ENCODE measurements at places on chromosomes 7 and 10.

- DNase-seq, result no peak
Measured at GRCh38 chr7:117975476-117975875, 102.2 kb upstream of the CTTNBP2 start.

DNA sequence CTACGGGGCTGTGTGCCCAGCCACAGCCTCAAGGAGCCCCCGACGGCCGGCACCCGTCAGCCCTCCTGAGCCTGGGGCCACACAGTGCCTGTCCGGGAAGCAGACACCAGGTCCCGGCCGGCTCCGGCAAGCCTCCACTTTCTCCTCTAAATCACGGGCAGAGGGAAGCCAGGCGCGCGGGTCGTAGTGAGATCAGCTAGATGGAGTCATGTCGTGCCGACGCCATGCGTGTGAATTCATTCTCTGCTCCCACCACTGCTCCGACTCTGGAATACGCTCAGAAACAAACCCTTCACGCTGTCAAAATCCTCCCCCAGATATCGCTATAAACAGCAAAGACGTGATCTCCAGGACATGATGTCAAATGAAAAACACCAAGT, 93.7 kb upstream of the DNAAF5 start:
- no peak for DNase-seq

DNA sequence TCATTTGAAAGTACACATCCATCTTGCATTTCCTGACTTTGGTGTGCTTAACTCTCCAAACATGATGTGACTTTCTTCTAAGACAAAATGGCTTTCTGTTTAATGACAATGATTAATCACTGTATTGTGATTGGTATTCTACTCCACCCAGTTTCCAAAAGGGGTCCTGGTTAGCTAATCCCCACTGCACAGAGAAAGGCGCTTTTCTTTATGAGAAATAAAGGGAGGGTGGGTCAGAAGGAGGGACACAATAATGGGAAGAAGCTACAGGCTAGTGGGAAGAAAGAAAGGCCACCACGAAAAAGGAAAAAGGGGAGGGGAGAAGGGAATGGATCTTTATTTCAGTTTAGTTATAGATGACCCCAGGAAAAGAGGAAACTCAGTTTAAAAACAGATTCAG, 69.2 kb downstream of the PRTFDC1 start:
- no peak for DNase-seq

DNA sequence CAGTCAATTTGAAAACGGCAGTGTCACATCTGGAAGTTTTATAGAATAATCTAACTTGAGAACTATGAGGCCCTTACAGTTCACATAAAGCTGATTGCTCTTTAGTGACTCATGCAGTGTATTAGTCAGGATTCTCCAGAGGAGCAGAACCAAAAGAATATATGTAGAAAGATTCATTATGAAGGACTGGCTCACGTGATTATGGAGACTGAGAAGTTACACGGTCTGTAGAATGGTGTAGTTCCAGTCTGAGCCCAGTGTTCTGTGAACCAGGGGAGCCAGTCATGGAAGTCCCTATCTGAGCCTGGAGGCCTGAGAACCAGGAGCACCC, 21.5 kb downstream of the RBM33 start:
- peak; percentile 88 for DNase-seq

- peak; percentile 15 for DNase-seq
Measured at GRCh38 chr10:36141856-36142560, 499.9 kb upstream of the FZD8 start.

DNA sequence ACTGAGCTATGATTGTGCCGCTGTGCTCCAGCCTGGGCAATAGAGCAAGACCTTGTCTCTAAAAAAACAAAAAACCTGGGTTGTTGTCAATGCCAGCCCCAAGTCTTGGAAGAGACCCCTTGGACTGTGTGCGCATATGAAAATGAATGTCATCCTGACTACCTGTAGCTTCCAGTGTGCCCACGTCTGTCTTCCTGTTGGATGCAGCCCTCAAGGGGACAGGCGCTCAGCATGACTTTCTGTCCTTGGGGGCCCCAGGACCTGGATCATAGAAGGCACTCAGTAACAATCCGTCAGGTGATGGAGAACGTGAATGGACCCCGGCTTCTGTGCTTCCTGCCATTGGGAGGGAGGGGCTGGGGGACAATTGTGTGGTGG, 9.0 kb downstream of the PRF1 start:
- no peak for DNase-seq

GRCh38 chr7:117399820-117400422, 27.4 kb downstream of the ASZ1 start:
- no peak for DNase-seq

- DNase-seq, result no peak
Measured at GRCh38 chr7:150447966-150448788, 2.3 kb upstream of the GIMAP8 start.

- peak; percentile 33 for DNase-seq
Measured at GRCh38 chr7:2687338-2687869, 598 bp upstream of the AMZ1 start.

- DNase-seq, result no peak
Measured at GRCh38 chr10:7317786-7318446, 92.9 kb downstream of the SFMBT2 start.

DNA sequence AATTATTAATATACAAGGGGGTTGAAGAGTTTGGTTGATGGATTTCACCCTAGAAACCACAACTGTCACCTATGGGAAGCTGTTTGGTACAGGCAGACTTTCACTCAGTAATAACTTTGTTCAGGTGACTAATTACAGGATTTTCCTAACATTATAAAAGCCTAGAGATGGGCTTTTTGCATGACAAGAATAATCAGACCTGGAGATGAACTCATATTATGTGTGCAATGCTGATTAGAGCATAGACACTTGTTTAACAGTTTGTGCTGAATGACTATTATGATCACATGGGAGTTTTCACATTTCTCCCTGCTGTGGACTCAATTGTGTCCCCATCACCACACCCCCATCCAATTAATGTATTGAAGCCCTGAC, 90.2 kb upstream of the STEAP4 start:
- no peak for DNase-seq

GRCh38 chr10:75165684-75166622, 44.6 kb upstream of the VDAC2 start:
- DNase-seq, result peak; percentile 76

GRCh38 chr7:76231071-76231470, 29.4 kb downstream of the SRRM3 start:
- DNase-seq, result no peak

DNA sequence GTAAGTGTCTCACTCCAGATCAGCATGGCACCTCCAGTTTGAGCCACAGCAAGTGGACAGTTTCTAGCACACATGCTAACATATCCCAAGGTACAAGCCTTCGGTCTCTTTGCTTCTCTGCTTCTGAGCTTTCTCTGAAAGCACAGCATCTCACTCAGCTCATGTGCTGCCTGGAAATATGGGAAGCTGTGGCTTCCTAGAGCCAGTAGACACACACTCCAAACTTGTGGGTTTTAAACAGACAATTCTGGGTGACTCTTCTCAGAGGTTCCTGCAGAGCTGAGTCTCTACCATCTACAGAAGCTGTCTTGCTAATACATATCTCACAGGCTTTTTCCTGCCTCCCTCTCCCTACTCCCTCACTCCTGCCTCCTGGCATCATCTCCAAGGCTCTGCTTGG, 23.9 kb upstream of the TMEM273 start:
- DNase-seq, result no peak

DNA sequence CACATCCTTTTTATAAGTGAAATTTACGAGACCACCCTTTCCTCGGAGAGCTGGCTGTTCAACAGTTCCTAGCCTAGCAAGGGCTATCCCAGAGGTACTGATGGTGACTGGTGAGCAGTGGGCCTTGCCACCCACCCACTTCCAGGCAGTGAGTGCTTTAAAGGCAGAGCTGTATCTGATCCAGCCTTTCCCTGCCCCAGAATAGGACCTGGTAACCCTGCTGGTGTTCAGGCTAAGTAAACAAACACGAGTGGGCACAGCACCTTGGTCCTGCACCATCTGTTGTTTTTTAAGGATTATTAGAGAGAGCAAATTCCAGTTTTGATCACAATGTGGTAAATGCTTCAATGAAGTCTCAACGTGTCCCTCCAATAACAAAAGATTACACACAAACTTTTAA, 75.7 kb downstream of the COBL start:
- DNase-seq, result no peak

GRCh38 chr7:128267595-128267924, 26.5 kb downstream of the LEP start:
- DNase-seq, result no peak

GRCh38 chr7:142488842-142489241, 231.0 kb upstream of the PRSS58 start:
- no peak for DNase-seq

DNA sequence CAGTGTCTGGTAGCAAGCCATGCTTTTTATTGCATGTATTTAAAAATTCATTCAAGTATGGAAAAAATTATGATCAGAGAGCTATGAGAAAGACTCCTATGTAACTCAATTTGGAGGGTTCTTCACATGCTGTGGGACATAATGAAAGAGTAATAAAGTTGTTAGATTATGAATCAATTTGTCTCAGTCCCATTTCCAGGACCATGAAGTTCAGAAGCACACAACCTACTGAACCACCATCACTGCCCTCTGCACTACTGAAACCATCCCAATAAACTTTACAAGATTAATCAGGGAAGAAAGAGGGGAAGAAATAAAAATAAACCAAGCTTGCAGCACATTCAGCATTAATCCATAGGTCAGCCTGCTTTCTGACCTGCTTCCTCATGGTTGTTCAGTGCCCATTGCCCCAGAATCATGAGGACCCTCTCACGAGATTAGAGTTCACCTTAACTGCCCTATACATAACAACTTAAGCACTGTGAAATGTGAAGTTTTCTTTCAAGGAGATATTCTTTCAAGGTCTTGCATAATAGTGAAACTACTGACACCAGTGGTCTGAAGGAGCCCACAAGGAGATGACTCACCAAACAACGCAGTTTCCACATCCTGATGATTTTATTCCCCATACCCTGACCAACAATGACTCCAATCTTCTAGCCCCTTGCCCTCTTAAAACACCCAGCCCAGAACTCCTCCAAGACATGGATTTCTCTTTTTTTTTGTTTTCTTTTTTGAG, 171.5 kb upstream of the ADCY1 start:
- peak; percentile 71 for DNase-seq

DNA sequence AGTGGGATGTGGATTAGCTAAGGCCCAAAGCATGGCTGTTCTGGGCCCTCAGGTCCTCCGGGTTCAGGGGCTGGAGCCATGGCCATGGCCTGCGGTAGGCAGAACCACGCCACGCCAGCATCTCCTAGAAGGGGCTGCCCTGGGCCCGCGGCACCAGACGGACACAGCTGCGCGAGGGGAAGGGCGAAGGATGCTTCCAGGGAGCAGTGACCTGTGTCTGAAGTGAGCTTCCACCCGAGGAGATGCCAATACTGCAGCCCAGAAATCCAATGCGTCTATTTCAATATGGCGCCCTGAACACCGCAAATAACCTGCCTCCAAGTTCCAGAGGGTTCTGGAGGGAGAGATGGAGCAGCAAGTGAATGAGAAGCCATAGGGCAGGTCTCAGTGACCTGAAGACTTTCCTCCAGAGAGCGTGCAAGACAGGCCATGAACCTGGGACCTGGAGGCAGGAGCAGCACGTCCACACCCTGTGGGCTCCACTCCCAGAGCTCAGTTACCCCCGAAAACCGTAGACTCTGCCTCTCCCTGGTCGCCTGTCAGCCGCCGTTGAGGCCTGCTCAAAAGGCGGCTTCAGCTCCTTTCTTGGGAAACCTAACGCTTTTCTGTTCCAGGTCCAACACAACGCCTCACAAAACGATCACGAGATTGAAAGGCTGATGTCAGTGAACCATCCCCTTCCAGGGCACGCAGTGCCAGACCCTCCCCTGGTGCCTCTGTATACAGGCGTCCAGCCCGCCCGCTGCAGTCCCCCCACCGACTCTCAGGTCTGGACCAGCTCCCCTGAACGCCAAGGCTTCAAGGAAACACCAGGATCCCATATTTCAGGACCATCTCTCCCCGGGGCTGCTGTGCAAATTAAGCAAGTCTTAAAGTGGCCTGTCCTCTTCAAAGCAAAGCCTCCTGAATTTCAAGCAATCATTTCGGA, 37.4 kb downstream of the AMZ1 start:
- no peak for DNase-seq

DNA sequence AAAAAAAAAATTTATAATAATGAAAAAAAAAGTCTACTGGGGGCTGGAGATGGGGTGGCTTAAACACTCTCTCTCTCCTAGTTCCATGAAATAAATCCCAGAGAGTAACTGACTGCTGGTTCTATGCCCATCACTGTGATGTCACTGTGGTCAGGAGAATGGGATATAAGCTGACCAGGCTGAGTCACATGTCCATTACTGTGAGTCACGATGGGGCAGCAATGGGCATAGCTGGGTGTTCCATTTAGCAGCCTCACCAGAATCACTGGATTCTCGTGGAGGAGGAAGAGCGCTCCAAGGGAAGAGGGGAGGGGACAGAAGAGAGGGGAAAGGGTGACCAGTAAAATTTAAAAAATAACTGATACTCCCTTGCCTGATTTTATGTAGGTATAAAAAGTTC, 37.1 kb downstream of the MASTL start:
- DNase-seq, result peak; percentile 95

- DNase-seq, result peak; percentile 4
Measured at GRCh38 chr10:15363031-15363430, 8.1 kb downstream of the FAM171A1 start.

- no peak for DNase-seq
Measured at GRCh38 chr10:111525696-111526095, 448.9 kb downstream of the ADRA2A start.

DNA sequence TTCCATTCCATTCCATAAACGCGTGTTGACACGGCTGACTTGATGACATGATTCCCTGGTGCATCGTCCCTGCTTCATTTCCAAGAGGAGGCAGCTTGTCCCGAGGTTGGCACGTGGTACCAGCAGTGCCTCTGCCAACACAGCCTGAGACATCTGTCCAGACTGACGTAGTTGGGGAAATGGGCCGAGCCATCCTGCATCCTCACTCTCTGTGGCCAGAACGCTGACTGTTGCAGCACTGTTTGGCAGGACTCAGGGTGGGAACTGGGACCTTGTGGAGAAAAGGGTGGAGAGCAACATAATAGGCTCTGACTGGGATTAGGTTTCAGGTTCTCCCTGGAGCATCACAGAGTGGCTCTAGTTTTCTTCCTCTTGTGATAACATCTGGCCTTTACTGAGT, 118.6 kb upstream of the BTBD16 start:
- DNase-seq, result no peak

DNA sequence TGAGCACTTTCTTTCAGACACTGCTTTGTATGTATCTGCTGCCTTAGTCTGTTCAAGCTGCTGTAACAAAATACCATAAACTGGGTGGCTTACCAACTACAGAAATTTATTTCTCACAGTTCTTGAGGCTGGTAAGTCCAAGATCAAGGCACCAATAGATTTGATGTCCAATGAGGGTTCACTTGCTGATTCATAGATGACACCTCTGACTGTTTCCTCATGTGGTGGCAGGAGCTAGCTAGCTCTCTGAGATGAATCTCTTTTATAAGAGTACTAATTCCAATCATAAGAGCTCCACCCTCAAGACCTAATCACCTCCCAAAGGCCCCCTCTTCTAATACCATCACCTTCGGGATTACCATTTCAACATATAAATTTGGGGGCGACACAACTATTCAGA, 76.6 kb upstream of the ADO start:
- no peak for DNase-seq

GRCh38 chr7:34165927-34166550, 260.7 kb downstream of the BMPER start:
- peak; percentile 54 for DNase-seq

GRCh38 chr7:44845451-44845850, 2.4 kb downstream of the H2AZ2 start:
- DNase-seq, result no peak

Measured in amniotic epithelial cell (primary cell).